ENCODE measurements at places on chromosomes 11 and 22.

DNA sequence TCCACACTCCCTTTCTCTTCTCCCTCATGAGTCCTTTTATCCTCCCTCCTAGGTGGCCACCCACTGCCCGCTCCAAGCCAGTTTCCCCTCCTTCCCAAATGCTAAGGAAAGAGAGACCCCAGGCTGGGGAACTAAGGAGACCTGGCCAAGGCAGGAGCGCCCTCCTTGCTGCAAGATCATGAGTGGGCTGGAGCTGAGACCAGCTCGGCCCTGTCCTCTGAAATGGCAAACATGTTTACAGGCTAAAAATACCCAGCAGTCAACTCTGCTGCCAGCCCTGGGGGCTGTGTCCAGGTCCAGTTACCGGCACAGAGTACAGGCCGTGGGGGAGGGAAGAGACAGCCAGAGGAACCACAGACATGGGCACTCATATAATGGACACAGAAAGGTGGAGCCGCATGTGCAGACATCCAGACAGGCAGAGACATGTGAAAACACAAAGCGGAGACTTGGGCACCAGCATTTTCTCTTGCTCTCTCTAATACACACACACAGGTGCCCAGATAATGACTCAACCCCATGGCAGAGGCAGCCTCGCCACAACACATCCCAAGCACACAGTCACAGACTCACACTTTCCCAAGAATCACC is 1.2 kb upstream of the AHNAK start:
- no peak for DNase-seq

DNA sequence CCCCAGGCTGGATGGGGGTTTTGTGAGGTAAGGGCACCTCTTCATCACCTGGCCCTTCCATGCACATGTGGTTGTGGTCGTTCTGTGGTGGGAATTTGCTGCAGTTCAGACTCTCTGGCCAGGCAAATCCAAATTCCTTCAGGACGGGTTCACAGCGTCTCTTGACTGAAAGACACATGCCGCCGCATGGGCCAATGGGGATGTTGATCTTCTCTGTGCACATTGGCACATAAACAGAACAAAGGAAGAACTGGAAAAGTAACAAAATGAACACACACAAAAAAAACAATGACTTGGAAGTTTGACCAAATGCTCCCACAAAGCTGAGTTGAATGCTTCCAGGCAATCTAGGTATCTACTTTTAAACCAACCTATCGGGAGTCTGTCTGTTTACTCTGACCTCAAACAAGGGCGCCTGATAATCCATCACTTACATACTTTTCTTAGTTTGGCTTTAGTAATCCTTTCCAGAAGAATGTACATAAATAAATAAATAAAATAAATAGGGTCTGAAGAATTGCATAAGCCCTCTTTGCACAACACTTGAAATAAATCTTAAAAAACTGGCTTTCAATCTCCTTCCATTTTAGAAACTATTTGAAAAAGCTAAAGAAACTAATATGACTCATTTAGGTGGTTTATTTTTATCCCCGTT is 2.8 kb downstream of the FZD4 start:
- DNase-seq = no peak

GRCh38 chr22:42080287-42080686 is 787 bp downstream of the SMDT1 start:
- DNase-seq = no peak

DNA sequence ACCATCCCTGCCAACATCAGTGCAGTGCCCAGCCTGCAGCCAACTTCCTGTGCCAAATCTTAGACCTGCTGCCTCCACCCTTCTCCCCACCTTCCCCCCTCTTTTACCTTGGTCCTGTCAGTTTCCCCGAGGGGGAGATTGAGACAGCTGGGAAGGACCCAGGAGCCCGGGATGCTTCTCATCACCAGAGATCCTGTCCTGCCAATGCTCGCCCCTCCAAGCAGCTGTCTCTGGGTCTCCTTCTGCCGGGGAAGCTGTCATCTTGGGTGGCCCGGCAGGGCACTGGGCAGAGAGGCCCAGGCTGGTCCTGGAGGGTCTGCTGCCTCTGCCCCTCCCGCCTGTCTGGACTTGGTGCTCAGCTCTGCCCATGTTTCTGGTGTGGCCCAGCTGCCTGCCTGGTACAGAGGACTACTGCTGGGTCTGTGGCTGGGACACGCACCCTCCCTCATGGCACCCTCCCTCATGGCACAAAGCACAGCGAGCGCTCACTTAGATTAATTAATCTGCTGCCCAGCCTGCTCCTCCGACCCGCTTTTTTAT is 60.4 kb upstream of the THY1 start:
- DNase-seq = no peak

- no peak for DNase-seq
Observed at GRCh38 chr22:40322021-40322420, 24.3 kb upstream of the ADSL start.

DNA sequence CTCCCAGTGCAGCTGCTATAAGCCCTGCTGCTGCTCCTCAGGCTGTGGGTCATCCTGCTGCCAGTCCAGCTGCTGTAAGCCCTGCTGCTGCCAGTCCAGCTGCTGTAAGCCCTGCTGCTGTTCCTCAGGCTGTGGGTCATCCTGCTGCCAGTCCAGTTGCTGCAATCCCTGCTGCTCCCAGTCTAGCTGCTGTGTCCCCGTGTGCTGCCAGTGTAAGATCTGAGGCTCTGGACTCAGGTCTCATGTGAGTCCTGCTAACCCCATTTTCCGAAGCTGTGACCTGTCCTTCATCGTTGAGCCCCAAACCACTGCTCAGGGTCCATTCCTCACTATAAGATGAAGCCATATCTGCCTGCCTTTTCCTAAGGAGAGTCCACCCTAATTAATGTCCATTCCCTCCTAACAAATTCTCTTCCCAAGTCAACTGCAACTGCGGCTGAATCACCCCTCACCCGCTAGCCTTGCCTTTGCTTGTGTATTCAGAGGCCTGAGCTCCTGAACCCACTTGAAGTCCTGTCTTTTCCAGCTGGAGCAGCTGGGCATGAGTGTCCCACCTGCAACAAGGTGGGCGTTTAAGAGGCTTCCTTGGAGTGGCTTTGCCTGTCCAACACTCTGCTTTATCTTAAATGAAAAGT is 626 bp downstream of the KRTAP5-7 start:
- DNase-seq = no peak

DNA sequence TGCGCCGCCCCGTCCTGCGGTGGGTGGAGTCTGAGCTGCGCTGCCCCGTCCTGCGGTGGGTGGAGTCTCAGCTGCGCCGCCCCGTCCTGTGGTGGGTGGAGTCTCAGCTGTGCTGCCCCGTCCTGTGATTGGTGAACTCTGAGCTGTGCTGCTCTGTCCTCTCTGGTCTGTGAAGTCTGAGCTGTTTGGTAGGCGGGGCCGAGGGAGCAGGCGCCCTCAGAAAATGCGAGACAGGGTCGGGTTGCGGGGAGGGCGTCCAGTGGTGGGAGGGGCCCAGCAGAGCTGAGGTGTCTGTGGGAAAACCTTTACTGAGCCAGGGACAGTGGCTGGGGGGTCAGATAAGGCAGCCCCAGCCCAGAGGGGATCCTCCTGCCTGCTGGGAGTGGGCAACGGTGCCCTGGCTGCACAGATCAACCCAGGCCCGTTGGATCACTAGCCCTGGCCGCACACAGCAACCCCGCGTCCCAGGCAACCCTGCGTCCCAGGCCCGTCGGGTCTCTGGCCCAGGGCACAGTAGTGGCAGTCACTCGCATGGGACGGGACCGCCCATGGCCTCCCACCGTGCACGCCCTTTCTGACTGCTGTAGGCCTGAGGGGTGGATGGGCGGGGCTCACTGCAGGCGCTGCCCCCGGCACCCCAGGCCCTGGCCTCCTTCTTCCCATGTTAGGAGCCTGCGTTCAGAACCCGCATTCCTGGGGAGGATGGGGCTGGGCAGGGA is 22.8 kb downstream of the BRSK2 start:
- no peak for DNase-seq

GRCh38 chr11:267491-267994 is 10.7 kb upstream of the NLRP6 start:
- no peak for DNase-seq

GRCh38 chr11:33605703-33606102 is 94.9 kb downstream of the C11orf91 start:
- no peak for DNase-seq

DNA sequence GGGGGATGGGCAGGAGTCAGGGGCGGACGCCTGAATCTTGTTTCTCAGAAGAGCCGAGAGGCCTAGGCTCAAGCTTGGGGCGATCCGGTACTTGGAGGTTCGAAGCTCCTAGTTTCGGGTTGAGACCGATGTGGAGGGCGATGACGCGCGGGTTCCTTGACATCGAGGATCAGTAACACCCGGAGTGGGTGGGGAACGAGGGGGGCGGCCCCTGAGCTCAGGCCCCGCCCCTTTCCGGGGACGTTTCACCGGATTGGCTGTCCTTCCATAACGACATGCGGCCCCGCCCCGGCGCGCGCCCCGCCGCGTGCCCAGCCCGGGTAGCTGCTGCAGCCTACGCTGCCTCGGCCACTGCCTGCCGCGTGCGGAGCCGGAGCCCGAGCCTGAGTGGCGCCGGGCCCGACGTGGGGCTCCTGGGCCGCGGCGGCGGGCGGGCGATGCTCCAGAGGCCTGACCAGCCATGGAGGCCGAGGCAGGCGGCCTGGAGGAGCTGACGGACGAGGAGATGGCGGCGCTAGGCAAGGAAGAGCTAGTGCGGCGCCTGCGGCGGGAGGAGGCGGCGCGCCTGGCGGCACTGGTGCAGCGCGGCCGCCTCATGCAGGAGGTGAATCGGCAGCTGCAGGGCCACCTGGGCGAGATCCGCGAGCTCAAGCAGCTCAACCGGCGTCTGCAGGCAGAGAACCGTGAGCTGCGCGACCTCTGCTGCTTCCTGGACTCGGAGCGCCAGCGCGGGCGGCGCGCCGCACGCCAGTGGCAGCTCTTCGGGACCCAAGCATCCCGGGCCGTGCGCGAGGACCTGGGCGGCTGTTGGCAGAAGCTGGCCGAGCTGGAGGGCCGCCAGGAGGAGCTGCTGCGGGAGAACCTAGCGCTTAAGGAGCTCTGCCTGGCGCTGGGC is at the start of gene CCDC85B:
Gene CCDC85B, plus strand, starts transcription at position 350 of the 895 bp plus-strand sequence. Its CDS starts 111 bp downstream, at position 461.
- peak; percentile 90 for DNase-seq

DNA sequence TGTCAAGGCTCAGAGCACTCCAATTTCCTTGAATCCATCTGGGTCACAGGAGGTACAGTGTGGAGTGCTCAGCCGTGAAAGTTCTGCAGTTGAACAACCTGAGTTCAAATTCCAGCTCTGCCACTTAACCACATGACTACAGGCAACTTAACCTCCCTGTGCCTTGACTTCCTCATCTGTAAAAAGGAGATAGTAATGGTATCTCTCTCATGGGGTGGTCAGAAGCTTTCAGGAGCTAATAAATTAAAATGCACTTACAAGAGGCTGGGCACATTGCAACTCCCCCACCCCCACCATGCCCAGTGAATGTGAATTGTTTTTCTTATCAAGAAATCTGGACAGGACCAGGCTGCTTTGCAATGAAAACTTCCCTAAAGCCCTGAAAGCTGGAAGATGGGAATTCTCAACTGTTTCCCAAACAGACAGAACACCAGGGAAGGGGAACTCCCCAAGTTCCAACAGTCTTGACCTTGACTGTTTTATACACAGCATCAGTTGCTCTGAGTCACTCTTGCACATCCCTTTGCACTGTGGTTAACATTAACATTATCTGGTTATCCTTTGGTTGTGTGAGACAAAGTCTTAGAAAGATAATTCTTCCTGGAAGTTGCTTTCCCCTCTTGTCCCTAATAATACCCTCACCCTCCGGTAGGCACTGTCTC is 137.0 kb downstream of the SLC1A2 start:
- no peak for DNase-seq

- DNase-seq = peak; percentile 15
Observed at GRCh38 chr22:22928666-22929380, 41.2 kb downstream of the IGLL5 start.

DNA sequence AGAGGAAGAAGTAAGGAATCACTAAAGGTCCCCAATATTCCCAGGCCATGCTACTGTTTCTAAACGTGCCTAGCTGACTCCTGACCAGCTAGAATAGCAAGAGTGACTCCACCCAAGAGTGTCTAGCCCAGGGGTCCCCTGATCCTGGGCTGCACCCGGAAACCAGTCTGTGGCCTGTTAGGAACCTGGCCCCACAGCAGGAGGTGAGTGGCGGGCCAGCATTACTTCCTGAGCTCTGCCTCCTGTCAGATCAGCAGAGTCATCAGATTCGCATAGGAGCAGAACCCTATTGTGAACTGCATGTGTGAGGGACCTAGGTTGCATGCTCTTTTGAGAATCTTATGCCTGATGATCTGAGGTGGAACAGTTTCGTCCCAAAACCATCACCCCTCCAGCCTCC is 2.0 kb downstream of the MMP20 start:
- no peak for DNase-seq

GRCh38 chr11:117818041-117818873 is 6.3 kb downstream of the FXYD2 start:
- no peak for DNase-seq

- DNase-seq = peak; percentile 21
Observed at GRCh38 chr11:76318744-76319384, 62.1 kb downstream of the THAP12 start.

GRCh38 chr22:42912059-42912458 is 55.0 kb upstream of the ARFGAP3 start:
- no peak for DNase-seq

- peak; percentile 16 for DNase-seq
Observed at GRCh38 chr11:29773656-29774264, 243.1 kb downstream of the KCNA4 start.

- no peak for DNase-seq
Observed at GRCh38 chr11:94090401-94090800, 38.2 kb upstream of the PANX1 start.

DNA sequence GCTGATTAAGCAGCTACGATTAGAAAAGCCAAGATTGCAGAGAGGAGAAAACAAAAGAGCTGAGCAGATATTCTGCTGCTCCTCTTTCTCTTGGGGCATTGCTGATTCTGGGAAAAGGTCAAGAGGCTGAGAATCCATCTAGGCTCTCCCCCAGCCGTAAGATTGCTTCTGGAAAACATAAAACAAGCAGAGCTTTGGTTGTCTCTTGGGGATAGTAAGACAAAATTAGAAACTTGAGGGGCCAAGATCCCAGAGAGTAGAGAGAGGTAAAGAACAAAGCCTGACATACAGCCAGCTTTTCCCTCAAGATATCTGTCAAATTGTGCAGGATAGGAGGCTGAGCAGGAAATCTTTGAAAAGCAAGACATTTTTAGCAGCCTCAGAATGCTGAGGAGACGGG is 158.2 kb downstream of the TTC28 start:
- no peak for DNase-seq

DNA sequence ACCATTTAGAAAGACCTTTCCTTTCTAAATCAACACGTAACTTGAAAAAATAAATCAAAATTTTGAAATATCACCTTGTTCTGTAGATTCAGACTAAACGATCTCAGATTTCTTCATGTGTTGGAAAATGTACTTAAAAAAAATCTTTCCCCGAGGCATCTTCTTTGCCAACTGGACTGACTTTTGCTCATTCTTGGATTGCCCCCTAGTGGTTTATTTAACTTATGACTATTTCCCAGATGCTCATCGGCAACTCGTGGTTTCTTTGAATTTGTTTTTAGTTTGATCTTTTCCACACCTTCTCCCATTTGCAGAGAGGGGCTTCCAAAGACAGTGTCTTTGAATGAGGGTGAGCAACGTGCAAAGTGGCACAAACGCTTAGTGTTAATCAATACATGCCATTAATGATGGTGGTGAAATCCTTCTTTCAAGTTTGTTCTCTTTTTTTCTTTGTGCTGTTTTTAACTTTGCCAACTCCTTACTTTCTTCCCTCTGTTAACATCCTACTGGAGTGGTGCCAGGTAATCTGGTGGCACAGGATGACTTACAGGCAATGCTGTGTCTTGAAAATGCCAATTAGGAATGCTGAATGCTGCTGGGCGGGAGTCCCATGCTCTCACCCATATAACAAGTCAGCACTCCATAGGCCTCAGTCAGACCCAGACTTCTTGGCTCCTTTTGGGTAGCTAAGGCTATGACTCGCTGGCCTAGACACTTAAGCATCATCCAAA is 18.3 kb downstream of the PRSS23 start:
- peak; percentile 54 for DNase-seq
